ENCODE measurements at places on chromosomes 1 and 21. TPM values are rescaled to one million over a fixed set of nuclear protein-coding genes. Genes with fewer than 3 reads are reported as not detected.

DNA sequence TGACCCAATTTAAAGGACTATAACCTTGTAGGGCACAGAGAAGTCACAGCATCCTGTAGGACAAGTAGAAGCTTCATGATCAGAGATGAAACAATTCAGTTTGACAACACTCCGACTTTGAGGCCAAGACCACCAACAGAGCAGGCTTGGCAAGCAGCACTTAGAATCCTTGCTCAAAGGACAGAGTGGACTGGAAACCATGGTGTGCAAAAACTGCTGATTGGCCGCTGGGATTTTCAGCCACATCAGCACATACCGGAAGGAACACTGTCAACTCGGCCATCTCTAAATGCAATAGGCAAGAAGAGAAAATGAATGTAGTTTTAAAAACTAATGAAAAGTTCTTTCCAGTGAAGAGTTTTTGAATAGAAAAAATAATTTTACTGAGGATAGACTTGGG is 92.0 kb upstream of the PRMT6 start:
- DNase-seq: no peak

GRCh38 chr1:169371404-169371803 is 3.4 kb downstream of the BLZF1 start:
- no peak for DNase-seq

Gene ATP1B1
- total RNA-seq: 117 TPM

Gene DUSP23
- total RNA-seq: 39.5 TPM

GRCh38 chr1:32192220-32192948 is 8.0 kb upstream of the CCDC28B start:
- DNase-seq: no peak

DNA sequence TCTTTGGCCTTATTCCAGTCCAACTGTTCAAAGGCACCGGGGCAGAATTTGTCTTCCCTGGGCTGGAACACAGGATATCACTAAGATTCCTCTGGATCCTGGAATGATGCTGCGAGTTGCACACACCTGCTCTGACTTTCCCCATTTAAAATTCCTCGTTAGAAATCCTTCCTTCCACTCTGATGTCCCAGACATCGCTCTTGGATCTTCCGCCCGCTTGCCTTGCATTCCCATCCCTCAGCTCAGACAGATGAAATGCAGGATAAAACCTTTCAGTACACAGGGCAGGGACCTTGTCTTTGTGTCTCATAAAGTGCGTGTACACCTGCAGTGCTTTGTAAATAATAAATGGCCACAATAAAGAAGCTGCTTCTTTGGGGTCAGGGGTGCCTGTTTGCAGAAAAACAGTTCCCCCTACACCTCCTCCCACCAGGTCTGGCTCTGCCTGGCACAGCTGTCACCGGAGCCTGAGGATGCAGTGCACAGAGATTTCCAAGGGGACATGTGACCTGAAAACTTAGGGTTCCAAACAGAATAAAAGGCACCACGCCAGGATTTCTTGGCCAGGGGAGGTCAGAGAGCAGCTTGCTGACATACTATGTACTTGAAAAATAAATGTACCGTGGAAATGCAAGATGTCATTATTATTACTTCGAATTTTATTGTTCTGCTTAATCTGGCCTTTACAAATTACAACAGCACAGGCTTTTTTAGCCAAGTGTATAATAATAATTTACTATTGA is 62.9 kb upstream of the SYT6 start:
- DNase-seq: no peak

- no peak for DNase-seq
Observed at GRCh38 chr1:115648717-115649691, 7.2 kb downstream of the VANGL1 start.

Gene BLACAT1
- total RNA-seq: 2.5 TPM

GRCh38 chr21:28949318-28949717 is 43.4 kb downstream of the LTN1 start:
- no peak for DNase-seq

Gene PLXNA2
- total RNA-seq: 49.4 TPM

GRCh38 chr1:155646307-155646706 is 36.3 kb downstream of the MSTO1 start:
- DNase-seq: peak; percentile 29

GRCh38 chr21:43739621-43740435 is 20.9 kb downstream of the PDXK start:
- no peak for DNase-seq

- DNase-seq: no peak
Observed at GRCh38 chr1:76876655-76877395, 9.5 kb downstream of the ST6GALNAC5 start.

Gene TFF1
- total RNA-seq: not detected

GRCh38 chr1:22827666-22828483 is 117.2 kb downstream of the EPHB2 start:
- no peak for DNase-seq

DNA sequence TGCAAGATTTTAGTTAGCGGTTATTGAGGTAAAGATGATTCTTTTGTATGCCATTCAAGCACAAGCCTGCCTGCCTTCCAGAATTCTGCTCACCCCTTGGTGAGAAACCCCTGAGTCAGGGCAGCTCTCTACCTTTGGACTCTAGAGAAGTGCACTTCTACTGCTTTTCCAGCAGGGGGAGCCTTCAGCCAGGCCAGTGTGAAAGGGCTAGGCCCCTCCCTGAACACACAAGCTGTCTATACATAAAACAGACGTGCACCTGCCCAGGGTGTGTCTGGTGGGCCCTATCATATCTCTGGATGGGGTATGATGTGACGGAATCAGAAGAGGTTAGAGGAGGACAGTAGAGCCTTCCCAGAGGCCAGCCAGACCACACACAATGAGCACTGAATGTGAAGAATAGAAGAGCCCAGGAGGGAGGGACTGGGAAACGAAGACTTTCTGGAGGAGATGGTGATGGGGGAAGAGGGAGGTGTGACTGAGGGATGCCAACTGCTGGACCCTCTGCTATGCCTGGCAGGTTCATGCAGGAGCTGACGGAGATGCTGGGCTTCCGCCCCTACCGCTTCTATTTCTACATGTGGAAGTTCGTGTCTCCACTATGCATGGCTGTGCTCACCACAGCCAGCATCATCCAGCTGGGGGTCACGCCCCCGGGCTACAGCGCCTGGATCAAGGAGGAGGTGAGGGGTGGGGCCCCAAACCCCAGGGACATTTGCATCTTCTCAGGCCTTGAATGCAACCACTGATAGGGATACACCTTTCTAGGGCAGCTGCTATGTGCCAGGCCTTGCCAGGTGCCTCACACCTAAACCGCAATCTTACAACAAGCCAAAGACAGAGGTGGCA is 13.0 kb upstream of the KCNC4 start:
- DNase-seq: peak; percentile 46

DNA sequence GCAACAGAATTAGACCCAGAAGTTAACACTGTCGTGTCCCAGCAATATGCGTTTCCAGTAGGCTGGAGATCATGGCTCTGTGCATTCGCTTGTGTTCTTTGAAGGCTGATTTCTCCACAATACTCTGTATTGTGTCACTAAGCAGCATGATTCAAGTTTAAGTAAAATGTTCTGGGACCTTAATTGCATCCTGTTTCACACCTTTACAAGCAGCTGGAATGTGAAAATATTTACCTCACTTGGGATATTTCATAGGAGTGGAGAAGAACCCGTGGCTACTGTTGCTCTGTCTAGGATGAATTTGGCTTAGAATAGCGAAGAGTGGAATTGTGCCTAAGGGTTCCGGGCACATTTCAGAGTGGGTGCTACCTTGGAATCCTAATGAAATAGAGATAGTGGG is 6.3 kb downstream of the PTGFRN start:
- no peak for DNase-seq

Gene CCDC185
- total RNA-seq: not detected

- DNase-seq: peak; percentile 96
Observed at GRCh38 chr1:89465201-89465600, 59.4 kb upstream of the LRRC8B start.

- no peak for DNase-seq
Observed at GRCh38 chr1:78231477-78231876, 185.7 kb downstream of the GIPC2 start.

DNA sequence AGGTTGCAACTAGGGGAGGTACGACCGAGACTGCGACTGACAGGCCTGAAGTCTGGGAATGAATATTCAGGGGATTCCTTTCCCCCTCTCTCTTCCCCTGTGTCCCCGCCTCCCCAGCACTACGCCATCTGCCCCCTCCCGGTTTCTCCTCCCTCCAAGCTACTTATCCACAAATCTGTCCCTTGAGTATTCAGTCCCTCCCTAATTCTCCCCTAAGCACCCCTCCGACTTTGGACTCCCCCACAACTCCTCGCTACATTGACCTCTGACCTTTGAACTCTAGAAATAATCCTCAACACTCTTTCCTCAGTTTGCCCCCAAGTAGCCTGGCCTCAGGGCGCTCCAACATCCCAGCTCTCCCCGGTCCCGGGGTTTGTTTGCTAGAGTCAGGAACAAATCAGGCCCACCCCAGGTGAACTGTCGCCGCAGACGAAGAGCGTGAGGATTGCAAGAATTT is 393 bp downstream of the LYSMD1 start:
- DNase-seq: peak; percentile 20

Gene CD53
- total RNA-seq: not detected

Gene EDEM3
- 33.8 TPM for total RNA-seq

Gene GBP3
- 27.2 TPM for total RNA-seq

Gene AXDND1
- total RNA-seq: 0.45 TPM

Gene CFAP126
- total RNA-seq: not detected

GRCh38 chr1:64323054-64323453 is 119.6 kb downstream of the UBE2U start:
- peak; percentile 26 for DNase-seq

Gene LAX1
- total RNA-seq: 0.17 TPM

Gene KRTAP21-2
- total RNA-seq: not detected

GRCh38 chr1:214568328-214568727 is 16.9 kb upstream of the PTPN14 start:
- DNase-seq: no peak

GRCh38 chr21:31892686-31893085 is 19.9 kb downstream of the HUNK start:
- no peak for DNase-seq

- peak; percentile 66 for DNase-seq
Observed at GRCh38 chr1:201769966-201770365, 59.0 kb upstream of the IPO9 start.

- DNase-seq: no peak
Observed at GRCh38 chr1:61348025-61348665, 265.8 kb downstream of the NFIA start.

GRCh38 chr1:1677718-1678580 is 14.6 kb downstream of the SLC35E2B start:
- no peak for DNase-seq

DNA sequence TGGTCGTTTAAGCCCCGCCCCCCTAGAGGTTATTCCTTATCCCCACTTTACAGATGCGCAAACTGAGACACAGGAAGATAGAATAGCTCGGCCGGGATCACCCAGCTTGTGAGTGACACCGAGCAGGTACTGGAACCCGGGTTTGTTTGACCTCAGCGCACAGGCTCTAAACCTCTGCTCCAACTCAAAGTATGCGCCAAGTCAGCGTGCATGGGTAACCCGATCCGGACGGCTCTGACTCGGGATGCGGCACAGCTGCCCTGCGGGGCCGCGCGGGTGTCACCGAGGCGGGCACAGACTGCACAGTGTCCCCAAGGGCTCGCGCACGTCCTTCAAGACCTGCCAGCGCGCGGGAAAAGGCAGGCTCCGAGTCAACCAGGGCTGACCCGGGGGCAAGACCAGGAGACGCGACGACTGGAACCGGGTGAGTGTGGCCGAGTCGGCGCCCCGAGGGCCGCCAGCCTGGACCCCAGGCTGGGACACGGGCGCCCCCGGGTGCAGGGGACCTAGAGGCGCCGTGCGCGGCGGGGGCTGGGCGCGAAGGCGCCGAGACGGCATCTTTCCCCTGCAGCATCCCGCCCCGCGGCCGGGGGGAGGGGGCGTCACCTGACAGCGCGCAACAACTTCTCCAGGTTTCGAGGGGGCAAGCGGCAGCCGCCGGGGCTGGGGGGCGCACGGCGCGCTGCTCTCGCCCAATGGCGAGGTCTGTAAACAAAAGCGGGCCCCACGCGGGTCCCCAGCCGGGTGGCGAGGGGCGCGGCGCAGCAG is 101.9 kb upstream of the SOD1 start:
- no peak for DNase-seq

- no peak for DNase-seq
Observed at GRCh38 chr1:50105433-50105832, 3.3 kb upstream of the ELAVL4 start.

Gene IGFN1
- 0.61 TPM for total RNA-seq

Gene CD244
- not detected for total RNA-seq
